ENCODE measurements at places on chromosomes 4 and X.

DNA sequence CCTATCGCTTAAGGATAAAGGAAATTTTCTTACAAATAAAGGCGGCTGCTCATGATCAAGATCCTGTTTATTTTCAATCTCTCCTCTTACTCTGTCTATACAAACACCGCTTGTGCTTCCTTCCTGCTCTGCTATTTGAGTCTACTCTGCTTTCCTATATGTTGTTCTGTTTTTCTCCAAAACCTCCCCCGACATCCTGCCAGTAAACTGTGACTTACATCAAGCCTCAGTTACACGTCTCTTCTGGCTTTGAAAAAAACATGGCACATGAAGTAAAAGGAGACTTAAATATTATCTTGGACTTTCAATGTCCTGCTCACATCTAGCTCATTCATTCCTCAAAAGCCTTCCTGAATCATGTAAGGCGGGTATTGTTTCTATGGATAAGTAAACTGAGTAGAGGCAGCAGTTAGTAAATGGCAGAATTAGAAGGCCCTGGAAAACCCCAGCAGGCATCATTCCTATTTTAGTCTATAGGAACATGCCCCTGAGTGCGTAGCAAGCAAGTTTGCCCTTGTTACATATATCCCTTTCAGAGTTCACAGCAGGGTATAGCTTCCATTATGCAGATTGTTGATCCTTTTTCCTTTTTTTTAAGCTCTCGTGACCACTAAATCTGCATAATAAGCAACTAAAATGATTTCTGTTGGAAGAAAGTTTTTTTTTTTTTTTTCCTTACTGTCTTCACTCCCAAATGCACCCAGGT is 280.1 kb downstream of the RAPGEF2 start:
- no peak for DNase-seq

DNA sequence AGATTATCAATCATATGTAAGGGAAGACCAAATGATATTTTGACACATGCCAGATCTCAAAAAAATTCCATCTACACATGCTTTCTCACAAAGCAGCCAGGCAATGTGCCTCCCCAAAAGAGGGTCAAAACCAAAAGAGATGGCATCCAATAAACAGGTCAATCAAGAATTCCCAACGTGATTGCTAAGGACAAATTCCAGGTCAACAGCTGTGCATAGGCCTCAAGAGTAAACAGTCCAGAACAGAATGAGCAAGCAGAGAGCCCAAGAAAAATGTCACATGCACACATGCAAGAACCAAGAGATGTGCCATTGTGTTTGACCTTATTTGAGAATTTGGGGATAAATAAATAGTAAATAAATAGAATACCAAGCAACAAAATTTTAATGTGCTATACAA is 136.7 kb downstream of the APBB2 start:
- DNase-seq = no peak

DNA sequence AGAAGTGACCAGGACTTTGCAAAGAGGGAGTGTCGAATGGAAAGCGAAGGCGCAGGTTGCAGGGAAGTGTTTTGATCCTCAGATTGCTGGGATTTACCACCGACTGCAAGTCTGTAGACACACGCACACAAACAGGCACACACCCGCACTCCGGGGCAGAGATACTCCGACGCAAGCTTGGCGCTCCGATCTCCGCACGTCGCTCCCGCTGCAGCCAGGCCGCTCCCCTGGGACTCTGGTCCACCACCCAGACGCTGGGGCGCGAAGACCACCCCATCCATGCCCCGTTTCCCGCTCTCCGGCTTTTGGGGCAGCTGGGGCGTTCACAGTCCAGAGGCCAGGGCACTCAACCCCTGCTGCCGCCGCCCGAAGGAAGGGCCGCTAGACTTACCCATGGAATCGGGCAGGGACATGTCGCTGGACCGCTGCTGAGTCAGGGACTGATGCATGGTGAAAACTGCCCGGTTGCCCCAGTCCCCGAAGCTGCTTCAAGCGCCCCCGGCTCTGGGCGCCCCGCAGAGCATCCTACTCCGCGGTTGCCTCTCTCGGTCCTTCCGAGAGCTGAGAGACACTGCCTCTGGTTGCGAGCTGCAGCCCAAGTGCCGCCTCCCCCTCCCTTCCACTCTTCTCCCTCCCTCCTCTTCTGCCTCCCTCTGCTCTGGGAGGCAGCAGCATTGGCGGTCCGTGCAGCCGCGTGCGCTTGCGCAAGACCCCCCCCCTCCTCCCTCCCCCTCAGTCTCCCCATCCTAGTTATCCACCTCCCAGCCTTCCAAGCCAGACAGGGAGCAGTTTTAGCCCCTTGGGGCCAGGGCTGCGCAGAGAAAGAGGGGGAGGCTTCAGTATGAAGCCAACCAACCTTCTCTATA is at the start of gene TMEM255A:
Gene TMEM255A (minus strand): TSS at position 601 of the 866 bp plus-strand sequence. CDS start 152 bp downstream, at position 449.
- DNase-seq = no peak

DNA sequence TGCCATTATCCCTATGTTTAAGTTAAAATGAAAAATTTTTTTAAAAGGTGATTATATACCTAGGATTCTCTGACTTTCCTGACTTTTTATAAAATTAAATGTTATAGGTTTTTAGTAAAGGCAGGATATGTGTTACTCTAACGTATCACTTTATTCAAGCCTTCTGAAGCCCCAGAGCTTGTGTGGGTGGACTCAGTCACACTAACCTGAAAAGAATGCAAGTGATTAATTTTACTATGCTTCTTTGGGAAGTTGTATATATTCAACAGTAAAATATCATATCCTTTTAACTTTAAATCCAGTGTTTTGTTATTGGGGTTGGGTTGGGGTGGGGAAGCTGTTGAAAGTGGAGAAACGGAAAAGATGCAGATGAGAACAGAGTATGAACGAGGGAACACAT is 22.8 kb downstream of the PDLIM3 start:
- no peak for DNase-seq

- peak; percentile 68 for DNase-seq
Observed at GRCh38 chrX:153609917-153610835, 11.2 kb upstream of the CCNQ start.

- no peak for DNase-seq
Observed at GRCh38 chrX:40465735-40466551, 114.8 kb upstream of the ATP6AP2 start.

- DNase-seq = no peak
Observed at GRCh38 chrX:13597874-13598273, 28.5 kb downstream of the EGFL6 start.

DNA sequence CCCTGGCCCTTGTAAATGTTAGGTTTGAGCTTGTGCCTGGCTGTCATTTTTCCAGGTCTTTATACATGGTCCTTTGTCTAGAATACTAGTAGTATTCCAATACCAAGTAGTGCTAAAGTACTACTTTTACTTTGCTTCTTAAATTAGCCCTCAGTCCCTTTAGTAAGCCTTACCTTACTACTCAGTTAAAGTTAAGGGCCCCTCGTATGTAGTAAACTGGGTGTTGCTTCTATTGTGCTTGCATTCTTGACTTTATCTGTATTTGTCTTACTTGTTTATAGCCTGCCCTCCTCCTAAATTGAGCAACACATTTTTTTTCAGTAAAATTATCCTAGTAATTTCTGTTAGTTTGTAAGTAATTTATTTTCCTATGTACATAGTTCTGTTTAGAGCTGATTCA is 25.2 kb downstream of the CLCN3 start:
- no peak for DNase-seq

DNA sequence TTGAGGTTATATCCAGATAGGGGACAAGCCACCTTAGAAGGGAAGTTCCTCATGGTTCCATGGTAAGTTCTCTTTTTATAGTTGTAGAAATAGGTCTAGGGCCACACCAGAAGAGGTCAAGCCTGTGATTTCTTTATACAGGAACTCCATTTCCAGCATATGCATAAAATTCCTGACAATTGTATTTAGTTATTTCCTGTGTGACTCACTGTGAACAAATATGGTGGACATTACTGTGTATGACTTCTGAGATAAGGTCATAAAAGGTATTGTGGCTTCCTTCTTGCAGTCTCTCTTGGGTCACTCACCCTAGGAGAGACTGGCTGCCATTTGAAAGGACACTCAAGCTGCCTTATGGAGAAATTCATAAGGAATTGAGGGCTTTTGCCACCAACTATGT is 2.2 kb upstream of the C4orf36 start:
- no peak for DNase-seq

GRCh38 chr4:156336511-156336910 is 382.8 kb upstream of the CTSO start:
- no peak for DNase-seq

DNA sequence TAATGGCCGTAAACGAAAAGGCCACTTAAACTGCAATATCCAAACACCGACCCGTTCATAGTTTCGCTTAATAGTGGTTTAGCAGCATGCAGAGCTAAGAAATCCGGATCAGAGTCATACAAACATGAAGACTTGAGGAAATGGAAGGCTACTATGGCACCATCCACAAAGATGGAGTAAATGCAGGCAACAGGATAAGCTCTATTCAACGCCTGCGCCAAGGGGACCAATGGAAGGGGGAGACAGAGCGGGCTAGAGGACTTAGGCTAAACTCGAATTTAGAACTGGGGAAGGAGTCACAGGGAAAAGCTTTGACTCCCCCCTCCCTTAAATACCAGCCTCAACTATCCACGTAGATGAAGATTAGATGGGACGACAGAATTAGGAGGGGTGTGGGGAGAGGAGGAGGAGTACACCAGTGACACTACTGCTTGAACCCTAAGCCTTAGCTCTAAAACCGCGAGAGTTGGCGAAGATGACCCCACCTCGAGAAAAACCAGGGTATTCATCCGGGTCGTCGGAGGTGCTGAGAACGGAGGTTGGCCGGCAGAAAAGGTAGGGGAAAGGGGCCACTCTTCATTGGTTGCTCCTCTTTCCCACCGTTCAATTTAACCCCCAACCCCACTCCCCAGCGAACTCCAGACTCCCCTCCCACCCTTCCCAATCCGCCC is 3.5 kb downstream of the HUWE1 start:
- DNase-seq = no peak

- no peak for DNase-seq
Observed at GRCh38 chr4:19033816-19034733, 1012.5 kb upstream of the LCORL start.

GRCh38 chr4:138010639-138011038 is 231.5 kb downstream of the SLC7A11 start:
- DNase-seq = no peak

DNA sequence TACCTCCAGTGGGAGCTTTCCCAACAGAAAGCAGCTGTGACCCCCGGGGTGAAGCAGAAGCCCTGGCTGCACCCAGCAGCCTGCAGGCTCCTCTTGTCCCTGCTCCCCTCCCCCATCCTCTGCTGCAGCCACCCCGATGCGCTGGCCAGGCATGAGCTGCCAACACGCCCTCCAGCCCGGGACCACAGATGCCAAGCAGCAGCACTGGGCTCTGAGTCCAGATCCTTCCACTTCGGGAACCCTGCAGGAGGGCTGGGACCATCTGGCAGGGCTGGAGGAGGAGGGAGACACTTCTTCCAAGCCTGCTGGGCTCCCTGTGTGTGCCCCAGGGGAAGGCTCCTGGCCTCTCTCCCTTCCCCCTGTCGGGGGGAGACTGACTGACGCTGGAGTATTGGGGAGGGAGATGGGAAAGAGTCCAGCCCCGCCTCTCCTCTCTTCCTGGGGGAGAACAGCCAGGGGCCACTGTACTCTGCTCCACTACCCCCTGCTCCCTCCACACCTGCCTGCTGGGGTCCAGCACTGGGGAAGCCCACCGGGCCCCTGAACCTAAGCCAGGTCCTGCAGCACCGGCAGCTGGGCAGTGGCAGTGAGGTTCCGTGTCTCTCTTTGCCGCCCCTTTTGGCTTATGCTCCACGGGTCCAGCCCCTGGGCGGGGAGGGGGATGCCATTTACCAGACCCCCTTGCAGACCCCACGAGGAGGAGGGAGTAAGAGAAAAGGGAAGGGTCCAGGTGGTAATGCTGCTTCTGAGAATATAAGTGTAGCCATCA is 55.7 kb downstream of the PPP2R2C start:
- no peak for DNase-seq

DNA sequence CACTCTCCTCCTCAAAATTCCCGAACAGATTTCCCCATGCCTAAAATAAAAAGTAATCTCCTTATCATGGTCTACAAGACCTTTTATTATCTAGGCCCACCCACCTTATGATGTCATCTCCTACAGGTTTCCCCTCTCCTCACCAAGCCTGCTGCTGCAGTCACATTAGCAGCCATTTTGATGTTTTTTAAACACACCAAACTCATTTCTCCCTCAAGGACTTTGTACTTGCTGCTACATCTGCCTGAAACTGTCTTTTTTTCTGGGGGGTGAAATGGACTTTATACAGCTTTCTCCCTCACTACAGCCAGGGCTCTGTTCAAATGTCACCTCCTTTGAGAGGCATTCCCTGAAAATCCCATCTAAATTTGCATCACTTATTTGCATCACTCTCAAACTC is 90.2 kb upstream of the TAB3 start:
- DNase-seq = no peak

GRCh38 chrX:94361241-94361640 is 687.2 kb downstream of the FAM133A start:
- DNase-seq = no peak

DNA sequence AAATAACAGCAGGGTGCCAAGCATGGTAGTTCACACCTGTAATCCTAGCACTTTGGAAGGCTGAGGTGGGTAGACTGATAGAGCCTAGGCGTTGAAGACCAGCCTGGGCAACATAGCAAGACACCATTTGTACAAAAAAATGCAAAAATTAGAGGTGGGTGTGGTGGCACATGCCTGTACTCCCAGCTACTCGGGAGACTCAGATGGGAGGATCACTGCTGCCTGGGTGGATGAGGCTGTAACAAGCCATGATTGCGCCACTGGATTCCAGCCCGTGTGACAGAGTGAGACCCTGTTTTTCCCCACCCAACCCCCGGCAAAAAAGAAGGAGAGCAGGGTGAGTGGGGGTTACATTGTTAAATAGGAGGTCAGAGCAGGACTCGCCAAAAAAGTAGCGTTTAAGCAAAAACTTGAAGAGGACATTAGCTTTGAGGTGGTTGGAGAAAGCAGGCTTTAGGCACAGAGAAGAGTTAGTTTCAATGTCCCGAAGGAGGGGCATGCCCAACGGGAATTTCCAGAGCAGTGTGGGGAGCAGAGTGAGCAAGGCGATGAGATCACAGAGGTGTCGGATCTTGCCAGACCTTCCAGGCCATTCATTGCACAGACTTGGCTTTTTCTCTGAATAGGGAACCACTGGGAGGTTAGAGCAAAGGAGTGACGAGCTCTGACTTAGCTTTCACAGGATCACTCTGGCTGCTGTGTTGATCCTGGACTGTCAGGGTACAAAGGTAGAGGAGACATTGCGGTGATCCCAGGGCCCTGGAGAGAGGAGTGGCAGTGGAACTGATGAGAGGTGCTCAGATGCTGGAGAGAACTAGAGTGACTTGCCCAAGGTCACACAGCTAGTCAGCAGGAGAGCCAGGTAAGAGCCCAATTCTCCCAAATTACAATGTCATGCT is 70.6 kb downstream of the TRAPPC11 start:
- no peak for DNase-seq

GRCh38 chrX:9767375-9767774 is 1.7 kb upstream of the GPR143 start:
- no peak for DNase-seq

DNA sequence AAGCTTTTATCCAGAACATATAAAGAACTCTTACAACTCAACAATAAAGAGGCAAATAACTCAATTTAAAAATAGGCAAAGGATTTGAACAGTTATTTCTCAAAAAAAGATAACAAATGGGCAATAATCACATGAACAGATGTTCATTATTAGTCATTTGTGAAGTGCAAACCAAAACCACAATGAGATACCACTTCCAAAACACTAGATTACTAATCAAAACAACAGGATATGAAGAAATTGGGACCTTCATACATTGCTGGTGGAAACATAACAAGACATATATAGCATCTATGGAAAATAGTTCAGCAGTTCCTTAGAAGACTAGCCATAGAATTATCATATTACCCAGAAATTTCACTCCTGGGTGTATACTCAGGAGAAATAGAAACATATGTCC is 224.6 kb downstream of the FBXO8 start:
- no peak for DNase-seq
